Choroid plexus epithelial cell (primary cell): ENCODE measurements at places on chromosomes 1 and 21.
A peak's percentile ranks its signal among the peaks of the same experiment; 100 is the strongest.

DNA sequence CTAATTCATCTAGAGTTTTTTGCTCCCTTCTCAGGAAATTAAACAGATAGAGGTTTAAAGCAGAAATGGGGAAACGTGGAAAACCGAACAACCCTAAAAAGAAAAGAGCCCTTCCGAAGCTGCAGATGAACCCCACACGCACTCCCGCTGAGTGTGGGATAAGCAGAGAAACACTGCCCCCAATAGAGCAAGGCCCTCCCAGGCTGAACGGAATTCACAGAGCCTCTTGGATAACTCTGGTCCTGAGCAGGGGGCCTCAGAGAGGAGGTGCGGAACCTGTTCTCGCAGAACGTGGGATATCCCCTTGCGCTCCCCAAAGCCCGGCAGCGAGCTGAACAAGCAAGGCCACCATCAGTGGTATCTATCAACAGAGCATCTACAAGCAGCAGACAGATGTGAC is 44.9 kb downstream of the SSBP3 start:
- no peak for DNase-seq

DNA sequence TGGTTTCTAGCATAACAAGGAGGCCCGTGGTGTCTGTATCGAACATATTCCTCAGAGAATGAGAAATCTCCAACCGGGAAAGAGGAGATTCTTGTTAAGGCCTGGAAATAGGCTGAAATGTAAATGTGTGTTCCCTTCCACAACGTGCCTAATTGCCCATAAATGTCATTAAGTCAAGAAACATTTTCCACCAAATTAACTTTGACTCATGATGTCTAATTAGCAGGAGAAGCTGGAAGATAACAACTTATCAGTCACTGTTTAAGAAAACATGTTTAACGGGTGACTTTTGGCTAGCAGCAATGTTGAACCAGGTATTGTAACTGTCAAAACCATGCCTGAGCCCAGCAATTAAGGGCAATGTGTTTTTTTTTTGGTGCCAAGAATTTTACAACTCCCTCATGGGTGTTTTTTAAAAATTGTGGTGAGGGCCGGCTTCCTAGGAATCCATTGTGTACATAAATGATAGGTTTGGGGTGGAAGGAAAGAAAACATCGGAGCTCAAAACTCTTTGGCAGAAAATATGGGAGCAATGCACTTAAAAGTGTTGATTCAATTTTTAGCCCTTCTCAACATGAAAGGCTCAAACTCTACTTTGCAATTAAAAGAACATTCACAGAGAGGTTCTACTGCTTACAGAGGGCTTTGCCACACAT is 67.0 kb downstream of the OLIG1 start:
- DNase-seq, result no peak

DNA sequence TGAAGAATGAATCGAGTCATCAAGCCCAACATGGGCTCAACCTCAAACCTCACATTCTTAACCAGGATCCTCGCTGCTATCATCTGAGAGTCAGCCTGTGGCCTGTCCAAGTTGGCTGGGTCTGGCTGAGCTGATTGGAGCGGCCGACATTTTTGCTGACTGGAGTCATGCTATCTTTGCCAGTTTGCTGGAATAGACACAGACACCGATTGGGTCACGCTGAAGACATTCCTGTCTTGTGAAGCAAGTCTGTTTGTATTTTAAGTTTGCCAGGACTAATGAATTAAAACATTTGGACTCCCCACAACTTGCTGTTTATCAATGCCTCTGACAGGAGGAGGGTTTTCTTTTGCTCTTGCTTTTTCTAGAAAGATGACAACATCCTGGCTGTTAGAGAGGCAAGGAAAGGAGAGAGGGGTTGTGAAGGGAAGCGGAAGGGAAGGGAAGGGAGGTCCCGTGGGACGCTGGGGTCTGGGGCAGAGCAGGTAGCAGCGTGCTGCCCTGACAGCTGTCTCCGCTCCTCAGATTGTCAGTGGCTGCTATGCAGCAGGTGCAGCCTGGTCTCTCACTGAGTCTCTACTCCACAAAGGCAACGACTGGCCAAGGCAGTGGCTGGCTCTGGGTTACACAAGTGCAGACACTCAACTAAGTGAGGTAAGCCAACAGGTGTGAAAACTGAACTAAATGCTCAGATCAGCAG is at the start of gene MAP3K7CL:
Gene MAP3K7CL, plus strand, starts transcription at position 375 of the 700 bp plus-strand sequence. CDS start 2,701 bp downstream, outside the sequence.
- peak; percentile 100 for DNase-seq

DNA sequence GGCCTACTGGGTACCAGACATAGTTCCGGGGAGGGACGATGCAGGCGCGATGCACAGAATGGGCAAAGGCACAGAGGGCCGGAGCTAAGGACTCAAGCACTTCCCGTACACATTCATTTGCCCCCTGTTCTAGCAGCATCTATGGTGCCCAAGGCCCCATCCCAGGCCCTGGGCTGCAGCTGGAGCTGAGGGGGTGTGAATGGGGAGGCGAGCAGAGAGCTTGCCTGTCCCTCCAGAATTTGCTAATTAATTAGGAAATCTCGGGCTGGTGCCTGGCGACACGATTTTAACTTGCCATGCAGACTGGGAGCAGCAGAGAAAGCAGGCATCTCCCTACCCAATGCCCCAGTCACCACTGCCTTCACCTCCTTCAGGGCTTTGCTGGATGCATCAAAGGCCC is 35.9 kb downstream of the EPHA2 start:
- no peak for DNase-seq

DNA sequence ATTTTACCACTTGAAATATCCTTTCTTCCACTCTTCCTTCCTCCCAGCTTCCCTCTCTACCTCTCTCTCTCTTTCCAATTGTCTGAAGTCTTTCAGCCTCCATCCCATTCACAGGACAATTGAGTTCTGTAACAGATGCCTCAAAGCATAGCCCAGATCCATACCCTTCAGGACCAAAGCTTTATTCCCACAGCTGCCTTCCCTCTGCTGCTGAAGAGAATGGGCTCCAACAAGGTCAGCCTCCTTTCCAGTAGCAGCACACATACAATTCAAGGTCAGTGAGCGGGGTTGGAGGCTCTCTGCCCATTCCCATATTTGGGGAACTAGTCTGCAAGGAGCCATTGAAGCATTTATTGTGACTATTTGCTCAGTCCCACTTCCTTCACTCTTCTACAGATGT is 179.9 kb downstream of the DPYD start:
- no peak for DNase-seq

DNA sequence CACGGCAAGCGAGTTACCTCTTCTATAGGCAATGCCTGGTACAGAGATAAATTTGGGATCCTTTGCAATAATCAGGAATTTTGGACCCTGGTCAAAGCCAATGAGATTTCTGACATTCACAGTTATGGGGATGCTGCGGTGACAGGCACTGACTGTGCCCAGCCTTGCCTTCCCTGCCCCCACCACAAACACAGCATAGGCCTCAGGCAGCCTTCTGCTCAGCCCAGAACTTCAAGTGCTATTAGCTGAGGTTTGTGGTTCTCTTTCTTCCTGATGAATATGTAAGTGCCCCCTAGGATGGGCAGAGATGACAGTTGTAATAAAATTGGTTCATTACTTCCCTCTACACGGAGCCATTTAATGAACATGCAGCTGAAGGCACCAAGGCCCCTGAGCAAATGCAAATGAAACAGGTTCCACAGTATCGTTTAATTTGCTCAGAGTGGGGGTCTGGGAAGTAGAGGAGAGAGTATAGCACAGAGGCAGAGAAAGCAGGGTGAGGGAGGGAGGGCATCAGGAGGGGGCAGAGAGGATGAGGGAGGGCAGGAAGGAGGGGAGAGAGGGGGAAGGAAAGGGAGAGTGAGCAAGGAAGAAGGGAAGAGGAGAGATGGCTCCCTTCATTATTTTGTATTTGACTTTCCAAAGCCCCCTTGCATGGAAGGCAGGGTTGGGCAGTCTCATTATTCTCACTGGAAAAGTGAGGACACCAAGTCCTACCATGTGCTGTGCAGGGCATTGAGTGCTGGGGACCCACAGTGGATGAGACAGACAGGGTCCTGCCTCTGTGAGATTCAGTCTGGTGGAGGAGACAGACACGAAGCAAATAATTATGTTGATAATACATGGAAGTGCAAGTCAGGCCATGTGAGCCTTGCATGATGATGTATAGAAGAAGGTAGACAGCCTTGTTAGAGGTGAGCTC is 513.0 kb downstream of the PTPRU start:
- no peak for DNase-seq

GRCh38 chr1:172826096-172826741 is 167.3 kb downstream of the FASLG start:
- peak; percentile 96 for DNase-seq

GRCh38 chr1:201982082-201982622 is 296 bp upstream of the RNPEP start:
- no peak for DNase-seq

GRCh38 chr1:68142461-68142860 is 89.9 kb downstream of the WLS start:
- peak; percentile 32 for DNase-seq

GRCh38 chr1:231729544-231729943 is 103.0 kb downstream of the DISC1 start:
- peak; percentile 13 for DNase-seq

- DNase-seq, result no peak
Observed at GRCh38 chr1:94283462-94283861, 46.1 kb upstream of the ARHGAP29 start.
